ENCODE measurements at places on chromosomes 12 and 14. TPM values are rescaled to one million over a fixed set of nuclear protein-coding genes. Genes with fewer than 3 reads are reported as not detected.

GRCh38 chr12:2288471-2288870, 235.7 kb downstream of the CACNA1C start:
- no peak overlapping the region for H3K4me3 ChIP-seq
- no peak for DNase-seq
- H3K27me3 ChIP-seq: no peaks in the 10 kb centered on the region
- H3K4me1 ChIP-seq: peaks cover 57% of the 10 kb centered on the region
- no peaks in the 10 kb centered on the region for H3K36me3 ChIP-seq

DNA sequence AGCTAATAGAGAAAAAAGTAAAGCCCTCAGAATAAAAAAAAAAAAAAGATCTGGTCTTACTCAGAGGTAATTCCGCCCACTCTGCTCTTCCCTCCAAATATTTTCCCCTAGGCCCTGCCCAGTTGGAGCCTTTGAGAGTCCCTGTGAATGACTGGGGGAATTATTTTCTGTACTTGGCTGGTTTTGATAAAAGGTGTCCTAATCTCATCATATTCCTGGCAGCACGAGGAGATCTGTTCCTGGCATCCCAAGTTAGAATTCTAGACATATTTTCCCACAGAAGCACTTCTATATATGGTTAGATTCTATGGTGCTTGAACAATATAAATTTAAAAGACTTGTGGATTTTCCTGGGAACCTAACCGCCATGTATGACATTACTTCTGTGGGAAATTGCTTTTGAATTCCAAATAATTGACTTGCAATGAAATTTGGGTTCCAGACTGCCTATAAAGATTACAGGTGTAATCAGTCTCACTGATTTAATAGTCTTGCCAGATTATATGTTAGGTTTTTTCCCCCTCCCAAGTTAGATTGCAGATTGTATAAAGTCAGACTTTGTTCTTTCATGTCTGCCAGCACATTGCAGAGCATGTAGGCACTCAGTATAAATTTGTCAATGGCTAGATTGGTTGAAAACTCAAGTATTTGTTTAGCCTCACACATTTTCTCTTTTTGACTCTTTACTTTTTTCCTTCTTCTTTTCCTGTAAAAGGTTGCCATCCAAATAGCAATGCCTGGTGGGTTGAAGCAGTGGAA, 12.3 kb downstream of the GPX2 start:
- no peaks in the 10 kb centered on the region for H3K27me3 ChIP-seq
- no peaks in the 10 kb centered on the region for H3K4me1 ChIP-seq
- peaks cover 6% of the 10 kb centered on the region for H3K36me3 ChIP-seq
- no peak overlapping the region for H3K4me3 ChIP-seq

DNA sequence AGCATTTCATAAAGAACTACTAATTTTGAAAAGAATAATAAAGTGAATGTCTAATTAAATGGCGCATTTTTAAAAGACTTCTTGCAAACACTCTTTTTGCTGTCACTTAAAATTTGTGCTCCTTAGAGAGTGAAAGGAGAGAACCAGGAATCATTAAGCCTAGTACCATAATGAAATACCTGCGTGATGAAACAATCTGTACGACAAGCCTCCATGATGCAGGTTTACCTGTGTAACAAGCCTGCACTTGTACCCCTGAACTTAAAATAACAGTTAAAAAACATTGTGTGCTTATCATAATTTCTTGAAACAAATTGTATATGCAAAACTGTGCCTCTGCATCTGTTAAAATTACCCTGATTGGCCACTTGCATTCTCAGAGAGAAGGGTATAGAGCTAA, 108.1 kb downstream of the MGAT4C start:
- no peak overlapping the region for H3K27ac ChIP-seq
- no peak overlapping the region for H3K4me3 ChIP-seq
- DNase-seq: no peak
- H3K36me3 ChIP-seq: no peaks in the 10 kb centered on the region
- no peaks in the 10 kb centered on the region for H3K4me1 ChIP-seq

DNA sequence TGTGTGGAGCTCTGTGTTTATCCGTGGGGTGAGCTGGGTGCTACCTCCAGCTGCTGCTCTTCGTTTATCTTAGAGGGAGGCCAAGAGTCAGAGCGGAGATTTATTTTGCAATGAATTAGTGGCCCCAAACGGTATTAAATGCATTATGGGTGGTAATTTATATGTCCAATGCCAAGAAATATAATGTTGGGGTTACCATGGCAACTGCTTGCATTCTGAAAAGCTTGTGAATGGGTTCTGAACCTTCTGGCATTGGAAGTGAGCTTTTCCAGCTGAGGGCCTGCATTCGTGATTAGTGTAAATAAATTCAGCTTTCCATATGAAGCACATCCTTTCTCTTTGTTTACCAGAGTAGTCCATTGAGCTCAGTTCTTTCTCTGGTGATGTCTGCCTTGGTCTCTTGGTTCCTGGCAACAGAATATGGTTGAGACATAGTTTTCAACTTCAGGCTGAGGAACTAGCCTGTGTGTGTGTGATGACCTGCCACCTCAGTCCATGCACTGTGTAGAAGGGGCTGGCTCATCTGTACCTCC, 51.8 kb downstream of the TRAF3 start:
- H3K27me3 ChIP-seq: no peaks in the 10 kb centered on the region
- H3K4me1 ChIP-seq: no peaks in the 10 kb centered on the region
- H3K4me3 ChIP-seq: no peak overlapping the region
- H3K36me3 ChIP-seq: no peaks in the 10 kb centered on the region

DNA sequence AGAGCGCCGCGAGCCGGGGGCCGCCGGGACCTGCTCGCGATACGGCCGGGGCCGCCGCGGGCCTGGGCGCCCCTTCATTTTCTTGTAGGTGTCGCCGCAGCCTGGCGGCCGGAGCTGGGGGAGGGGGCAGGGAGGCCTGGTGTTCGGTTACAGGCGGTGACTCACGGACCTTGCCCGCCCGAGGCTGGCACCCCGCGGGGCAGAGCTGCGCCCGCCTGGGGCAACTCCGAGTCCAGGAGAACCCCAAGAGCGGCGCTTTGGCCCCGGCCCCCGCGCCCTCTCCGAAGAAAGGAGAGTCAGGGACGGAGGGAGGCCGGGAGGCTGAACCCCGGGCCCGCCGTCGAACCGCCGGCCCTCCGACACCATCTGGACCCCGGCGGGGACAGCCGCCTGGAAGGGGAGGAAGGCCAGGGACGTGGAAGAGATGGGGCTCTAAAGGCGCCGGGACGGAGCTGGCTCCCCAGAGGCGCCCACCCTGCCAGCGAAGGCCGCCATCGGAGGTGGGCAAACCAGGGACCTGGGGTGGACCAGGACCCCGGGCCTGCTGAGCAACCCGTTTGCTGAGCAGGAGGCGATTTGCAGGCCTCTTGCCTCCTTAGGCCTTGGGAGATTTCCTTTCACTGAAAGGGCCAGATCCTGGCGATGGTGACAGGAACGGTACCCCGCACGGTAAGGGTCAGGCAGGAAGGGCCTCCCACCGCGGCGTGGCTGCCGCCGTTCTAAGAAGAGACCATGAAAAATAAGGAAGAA, 843 bp upstream of the NUAK1 start:
- H3K4me1 ChIP-seq: peaks cover 7% of the 10 kb centered on the region
- no peaks in the 10 kb centered on the region for H3K27me3 ChIP-seq
- peak overlapping the region; percentile 67 for H3K4me3 ChIP-seq
- H3K36me3 ChIP-seq: no peaks in the 10 kb centered on the region
- DNase-seq: peak; percentile 78

DNA sequence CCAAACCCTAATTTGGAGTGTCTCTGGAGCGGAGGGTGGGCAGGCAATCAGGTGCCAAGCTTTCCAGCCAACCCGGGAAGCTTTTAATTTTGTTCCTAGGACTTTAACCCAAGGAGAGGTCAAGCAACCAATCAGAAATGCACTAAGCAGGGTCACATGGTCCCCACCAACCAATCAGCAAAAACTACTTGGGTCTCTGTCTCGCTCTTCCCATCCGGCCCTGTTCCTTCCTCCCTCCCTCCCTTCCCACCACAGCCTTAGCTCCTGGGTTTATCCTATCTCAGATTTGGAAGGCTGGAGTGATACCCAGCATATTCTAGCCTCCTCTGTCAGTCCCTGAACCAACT, 7.3 kb downstream of the HOXC5 start:
- peaks cover 77% of the 10 kb centered on the region for H3K27me3 ChIP-seq
- H3K36me3 ChIP-seq: peaks cover 1% of the 10 kb centered on the region
- no peaks in the 10 kb centered on the region for H3K4me1 ChIP-seq

- no peak for DNase-seq
- H3K4me3 ChIP-seq: no peak overlapping the region
- H3K27me3 ChIP-seq: no peaks in the 10 kb centered on the region
- H3K27ac ChIP-seq: peak overlapping the region; percentile 94
- H3K36me3 ChIP-seq: peaks cover 11% of the 10 kb centered on the region
Measured at GRCh38 chr14:59332727-59333126, 132.5 kb downstream of the GPR135 start.

The ATN1 gene
- total RNA-seq: 113 TPM

The SLC25A21 gene
- total RNA-seq: 0.58 TPM

The KRT80 gene
- total RNA-seq: 15.5 TPM
